ENCODE measurements at places on chromosomes 16 and 17.

- no peak for DNase-seq
Observed at GRCh38 chr17:14101976-14102375, 32.7 kb downstream of the COX10 start.

DNA sequence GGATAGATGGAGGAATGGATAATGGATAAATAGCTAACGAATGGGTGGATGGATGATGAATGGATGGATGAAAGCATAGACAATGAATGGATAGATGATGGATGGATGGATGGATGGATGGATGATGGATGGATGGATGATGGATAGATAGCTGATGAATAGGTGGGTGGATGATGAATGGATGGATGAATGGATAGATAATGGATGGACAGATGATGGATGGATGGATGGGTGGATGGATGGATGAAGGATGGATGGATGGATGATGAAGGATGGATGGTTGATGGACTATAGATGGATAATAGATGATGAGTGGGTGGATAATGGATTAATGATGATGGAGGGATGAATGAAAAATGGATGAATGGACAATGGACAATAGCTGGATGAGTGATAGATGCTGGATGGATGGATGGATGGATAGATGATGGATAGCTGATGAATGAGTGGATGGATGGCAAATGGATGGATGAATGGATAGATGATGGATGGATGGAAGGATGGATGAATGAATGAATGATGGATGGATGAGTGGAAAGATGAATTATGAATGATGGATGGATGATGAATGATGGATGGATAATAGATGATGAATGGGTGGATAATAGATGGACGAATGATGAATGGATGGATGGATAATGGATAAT, 239.8 kb downstream of the KATNIP start:
- no peak for DNase-seq

GRCh38 chr17:31524926-31525800, 133.7 kb downstream of the RAB11FIP4 start:
- peak; percentile 96 for DNase-seq

- no peak for DNase-seq
Observed at GRCh38 chr17:2180768-2181167, 122.8 kb downstream of the SMG6 start.

- peak; percentile 41 for DNase-seq
Observed at GRCh38 chr17:47324224-47325020, 667 bp downstream of the EFCAB13 start.

DNA sequence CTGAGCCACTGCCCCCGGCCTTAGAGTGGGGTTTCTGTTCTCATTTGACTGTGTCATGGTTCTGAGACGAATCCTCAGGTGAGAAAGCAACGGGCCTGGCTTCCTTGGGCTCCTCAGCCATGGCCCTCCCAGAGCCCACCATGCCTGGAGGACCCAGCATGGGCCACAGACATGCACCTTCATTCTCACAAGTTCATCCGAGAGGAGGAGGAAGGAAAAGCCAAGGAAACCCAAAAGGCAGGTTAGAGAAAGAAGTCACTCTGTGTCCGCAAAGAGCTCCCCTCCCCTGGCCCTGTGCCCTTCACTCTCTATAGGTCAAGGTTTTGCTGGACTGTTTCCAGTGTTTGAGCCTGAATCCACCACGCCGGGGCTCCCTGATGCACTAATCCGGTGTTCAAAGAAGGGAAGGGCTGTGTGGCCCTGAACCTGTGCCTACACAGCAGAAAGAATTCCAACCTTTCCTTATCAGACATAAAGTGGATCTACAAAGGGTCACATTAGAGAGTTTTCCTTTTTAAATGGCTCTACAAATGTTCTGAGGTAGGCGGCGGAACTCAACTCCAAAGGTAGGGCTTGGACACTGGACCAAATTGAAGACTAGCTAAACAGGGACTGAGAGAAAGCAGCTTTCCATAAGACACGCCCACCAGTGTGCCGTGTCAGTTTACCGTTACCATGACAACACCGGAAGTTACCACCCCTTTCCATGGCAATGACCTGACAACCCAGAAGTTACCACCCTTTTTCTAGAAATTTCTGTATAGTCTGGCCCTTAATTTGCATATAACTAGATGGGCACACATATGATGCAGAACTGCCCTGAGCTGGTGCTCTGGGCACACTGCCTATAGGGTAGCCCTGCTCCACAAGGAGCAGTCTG, 15.9 kb upstream of the PECAM1 start:
- no peak for DNase-seq

DNA sequence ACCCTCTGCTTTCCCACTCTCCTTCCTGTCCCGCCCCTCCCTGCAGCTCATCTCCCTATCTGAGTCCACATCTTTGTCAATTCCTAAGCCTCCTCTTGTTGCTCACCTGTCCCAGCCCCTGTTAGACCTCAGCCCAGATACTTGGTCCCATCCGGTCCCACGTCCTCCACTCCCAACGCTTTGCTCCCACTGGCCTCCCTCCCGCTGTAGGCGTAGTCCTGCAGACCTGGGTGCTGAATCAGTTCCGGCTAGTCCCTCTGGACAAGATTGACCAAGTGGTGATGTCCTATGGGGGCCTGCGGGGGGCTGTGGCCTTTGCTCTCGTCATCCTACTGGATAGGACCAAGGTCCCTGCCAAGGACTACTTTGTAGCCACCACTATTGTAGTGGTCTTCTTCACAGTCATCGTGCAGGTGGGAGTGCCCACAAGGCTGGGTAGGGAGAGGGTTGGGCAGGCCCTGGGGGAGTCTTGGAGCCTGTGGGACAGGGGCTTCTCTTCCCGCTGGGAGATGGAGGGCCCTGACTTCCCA, 8.0 kb downstream of the SLC9A5 start:
- DNase-seq = no peak

- no peak for DNase-seq
Observed at GRCh38 chr16:56206951-56207350, 15.7 kb downstream of the GNAO1 start.

DNA sequence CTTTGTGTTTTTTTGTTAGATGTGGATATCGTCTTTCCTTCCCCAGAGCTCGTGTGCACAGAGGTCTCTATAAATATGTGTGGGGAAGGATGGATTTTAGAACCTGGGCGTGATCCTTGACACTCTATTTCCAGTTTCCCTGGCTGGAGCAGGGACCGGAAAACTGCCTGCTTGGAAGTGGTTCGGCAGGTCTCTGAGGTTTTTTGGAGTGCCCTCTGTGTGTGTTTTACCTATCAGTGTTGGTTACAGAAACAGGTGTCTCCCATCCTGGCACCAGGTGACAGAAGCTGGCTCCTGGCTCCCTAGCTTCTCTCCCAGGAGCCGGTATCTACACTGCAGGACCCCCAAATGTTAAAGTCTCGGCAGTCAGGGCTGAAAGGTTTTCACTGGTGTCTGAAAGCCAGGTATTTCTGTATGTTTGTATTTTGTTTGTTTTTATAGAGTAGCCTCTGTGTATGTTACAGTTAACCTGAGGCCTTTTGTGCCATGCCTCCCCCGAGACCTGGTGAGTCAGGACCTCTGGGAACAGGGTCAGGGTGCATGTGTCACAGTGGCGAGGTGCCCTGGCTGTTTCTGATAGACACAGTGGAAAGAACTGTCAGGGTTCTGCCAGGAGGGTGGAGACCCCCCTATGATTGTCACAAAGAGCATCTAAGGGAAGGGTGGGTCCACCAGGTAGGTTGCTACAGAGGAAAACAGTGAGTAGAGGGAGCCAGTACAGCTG, 31.3 kb downstream of the ZC3H18 start:
- DNase-seq = no peak

- no peak for DNase-seq
Observed at GRCh38 chr16:17229766-17230165, 241.0 kb downstream of the XYLT1 start.

GRCh38 chr16:80703131-80704071, 101.0 kb downstream of the CDYL2 start:
- no peak for DNase-seq

GRCh38 chr17:76887802-76888201, 19.6 kb downstream of the MGAT5B start:
- DNase-seq = no peak
